Central memory CD4-positive, alpha-beta T cell (primary cell): ENCODE measurements at places on chromosomes 2 and 18.

GRCh38 chr18:2840521-2840920 is 6.3 kb upstream of the EMILIN2 start:
- no peak for DNase-seq

DNA sequence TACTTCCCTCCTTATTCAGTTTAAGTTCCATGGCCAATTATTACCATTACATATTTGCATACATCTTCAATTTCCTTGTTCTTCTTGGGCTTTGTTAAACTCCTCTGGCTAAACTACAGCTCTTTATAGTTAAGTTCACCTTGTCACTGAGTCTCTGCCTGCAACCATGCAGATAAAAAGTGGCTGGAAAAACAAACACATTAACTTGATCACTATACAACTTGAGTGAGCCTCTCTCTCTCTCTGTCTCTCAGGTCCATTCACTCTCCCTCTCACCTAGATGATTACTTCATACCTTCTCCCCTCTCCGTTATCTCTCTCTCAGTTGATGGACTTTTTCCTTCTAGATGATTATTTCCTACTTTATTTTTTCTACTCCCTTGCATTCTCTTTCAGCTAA is 30.3 kb downstream of the GCFC2 start:
- DNase-seq, result no peak

DNA sequence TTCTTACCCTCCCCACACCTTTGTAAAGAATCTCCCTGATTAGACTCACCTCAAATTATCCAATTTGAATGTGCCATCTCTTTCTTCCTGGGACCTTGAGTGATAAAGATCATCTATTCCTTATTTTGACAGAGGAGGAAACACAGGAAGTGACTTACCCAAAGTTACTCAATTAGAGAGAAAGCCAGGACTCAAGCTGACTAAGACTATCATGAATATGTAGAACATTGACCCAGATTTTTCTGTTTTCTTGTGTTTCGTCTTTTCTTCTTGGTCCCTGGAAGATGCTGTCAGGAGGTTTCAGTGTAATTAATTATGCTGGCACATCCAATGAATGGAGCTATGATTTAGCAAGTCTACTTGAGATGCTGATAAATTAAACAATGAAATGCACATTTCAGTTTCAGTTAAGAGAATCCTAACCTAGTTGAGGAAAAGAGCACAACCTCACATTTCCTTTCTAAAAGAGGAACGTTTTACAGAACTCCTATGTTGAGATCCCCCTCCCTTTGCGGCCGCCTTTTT is 380.4 kb downstream of the CLIP4 start:
- DNase-seq, result no peak

- no peak for DNase-seq
These were observed 253.3 kb upstream of the VRK2 start for GRCh38 chr2:57793310-57793709.

DNA sequence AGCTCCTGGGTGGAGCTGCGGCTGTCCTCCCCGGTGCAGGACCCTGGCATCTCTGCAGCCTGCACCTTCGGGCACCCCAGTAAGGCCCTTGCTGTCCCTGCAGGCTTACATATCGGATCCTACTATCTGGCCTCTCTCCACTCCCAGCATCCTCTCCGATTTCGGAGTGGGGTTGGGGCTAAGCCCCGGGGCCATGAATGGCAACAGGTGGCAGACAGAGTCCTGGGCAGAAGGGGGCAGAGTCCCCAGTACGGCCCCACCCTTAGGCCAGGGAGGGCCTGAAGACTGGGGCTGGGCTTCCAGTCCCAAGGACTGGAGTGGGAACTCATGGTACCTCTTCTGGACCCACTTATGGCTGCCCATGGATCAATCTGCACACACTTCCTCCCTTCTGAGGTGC is 180.4 kb upstream of the MC4R start:
- no peak for DNase-seq
